ENCODE measurements at places on chromosomes 7 and 10.

DNA sequence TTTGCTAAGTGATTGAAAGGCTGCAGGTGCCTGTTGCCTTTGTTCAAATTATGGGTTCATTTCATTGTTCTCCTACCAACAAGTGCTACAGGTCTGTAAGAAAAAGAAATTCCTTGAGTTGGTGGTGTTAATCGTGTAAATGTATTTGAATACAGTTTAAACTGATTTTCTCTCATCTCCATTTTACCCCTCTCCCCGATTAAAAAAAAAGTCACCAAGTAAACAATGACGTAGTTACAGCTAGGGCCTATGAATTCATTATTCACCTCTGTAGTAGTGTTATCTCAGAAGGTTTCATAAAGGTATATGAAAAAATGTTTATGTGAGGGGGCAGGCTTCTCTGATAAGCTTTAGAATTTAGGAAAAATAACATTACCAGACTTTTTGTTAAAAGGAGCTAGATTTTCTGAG, 1.1 kb downstream of the REEP3 start:
- no peak for DNase-seq

GRCh38 chr10:62911210-62911963, 95.2 kb upstream of the EGR2 start:
- DNase-seq, result no peak

GRCh38 chr7:4707217-4707741, 25.2 kb downstream of the FOXK1 start:
- peak; percentile 59 for DNase-seq

DNA sequence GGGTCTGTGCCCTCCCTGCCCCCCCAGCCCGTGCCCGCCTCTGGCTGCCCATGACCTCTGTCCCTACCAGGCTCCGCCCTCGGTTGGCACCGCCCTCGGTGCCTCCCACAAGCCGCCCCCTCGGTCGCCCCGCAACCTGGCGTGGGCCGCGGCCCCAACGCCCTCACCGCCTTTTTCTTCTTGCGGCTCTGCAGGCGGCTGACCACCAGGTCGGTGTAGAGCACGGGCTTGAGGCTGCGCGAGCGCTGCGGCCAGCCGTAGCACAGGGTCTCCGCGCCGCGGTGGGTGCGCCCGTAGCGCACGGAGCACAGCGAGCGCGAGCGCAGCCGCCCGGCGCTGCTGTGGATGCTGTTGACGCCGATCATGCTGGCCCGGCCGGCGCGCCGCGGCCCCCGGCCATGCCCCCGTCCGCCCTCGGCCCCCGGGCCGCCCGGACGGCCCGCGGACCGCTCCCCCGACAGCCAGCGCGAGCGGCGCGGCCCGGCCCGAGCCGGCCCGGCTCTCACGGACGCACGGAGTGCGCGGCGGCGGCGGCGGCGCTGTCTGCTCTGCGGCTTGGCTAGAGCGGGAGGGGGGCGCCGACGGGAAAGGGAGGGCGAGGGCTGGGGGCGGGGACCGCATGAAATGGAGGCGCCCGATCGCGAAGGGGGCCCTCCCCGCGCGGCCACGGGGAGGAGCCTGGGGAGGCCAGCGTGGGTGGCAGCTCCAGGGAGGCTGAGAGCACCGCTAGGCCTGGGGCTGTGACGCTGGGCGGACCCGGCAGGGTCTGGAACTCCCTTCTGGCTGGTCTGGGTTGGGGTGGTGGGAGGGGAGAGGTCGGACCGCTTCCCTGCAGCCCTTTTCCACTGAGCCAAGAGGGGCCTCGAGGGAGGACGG, 9.6 kb downstream of the PSD start:
- DNase-seq, result no peak

- DNase-seq, result no peak
Measured at GRCh38 chr7:13457790-13458189, 531.7 kb downstream of the ETV1 start.

GRCh38 chr7:129391546-129392171, 42.6 kb upstream of the STRIP2 start:
- DNase-seq, result no peak

DNA sequence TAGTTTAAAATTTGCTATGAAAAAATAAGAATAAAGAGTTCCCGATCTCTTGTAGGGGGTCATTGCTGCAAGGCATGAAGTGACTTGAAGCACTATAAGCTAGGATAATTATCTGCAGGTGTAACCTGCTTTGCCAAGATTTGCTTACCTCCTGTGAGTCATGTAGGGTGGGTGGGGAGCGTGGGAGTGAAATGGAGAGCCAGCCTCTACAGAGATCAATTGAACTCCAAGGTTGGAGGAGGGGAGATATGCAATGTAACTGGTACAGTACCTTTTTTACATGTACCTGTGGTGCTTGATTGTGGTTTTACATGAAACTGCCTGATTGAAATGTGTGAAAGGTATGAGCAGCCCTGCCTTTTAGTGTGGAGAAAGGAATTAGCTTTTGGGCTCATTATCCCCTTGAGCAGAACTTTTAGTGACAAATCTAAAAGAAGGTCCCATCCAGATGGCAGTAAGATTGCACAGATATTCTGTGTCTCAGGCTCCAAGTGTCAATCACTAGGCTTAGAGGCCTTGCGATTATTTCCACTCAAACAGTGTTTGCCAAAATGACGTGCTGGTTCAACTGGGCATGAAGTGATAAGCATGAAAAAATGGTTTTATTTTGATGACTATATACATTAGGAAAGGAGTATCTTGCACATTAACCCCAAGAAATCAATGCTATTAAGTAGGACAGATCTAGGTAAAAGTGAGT, 138.6 kb upstream of the GRB10 start:
- no peak for DNase-seq

- DNase-seq, result peak; percentile 42
Measured at GRCh38 chr7:16421333-16422102, at the start of gene CRPPA. TSS of gene CRPPA (minus strand) at chr7:16421538. CDS start at chr7:16421322, 216 bp downstream.

DNA sequence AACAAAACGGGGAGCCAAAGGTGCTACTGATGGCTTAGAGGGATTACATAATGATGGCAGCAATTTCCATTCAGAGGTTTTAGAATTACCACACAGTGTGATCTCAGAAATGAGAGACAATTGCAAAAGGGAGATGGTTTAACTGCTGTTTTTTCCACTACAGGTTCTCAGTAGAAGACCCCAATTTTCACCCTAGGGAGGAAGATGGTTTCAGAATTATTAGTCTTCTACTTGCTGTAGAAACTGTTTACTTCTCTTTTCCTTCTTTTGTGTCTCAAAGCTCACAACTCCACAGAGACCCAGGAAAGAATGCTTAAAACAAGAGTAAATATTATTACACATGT, 226.5 kb downstream of the INHBA start:
- DNase-seq, result no peak

DNA sequence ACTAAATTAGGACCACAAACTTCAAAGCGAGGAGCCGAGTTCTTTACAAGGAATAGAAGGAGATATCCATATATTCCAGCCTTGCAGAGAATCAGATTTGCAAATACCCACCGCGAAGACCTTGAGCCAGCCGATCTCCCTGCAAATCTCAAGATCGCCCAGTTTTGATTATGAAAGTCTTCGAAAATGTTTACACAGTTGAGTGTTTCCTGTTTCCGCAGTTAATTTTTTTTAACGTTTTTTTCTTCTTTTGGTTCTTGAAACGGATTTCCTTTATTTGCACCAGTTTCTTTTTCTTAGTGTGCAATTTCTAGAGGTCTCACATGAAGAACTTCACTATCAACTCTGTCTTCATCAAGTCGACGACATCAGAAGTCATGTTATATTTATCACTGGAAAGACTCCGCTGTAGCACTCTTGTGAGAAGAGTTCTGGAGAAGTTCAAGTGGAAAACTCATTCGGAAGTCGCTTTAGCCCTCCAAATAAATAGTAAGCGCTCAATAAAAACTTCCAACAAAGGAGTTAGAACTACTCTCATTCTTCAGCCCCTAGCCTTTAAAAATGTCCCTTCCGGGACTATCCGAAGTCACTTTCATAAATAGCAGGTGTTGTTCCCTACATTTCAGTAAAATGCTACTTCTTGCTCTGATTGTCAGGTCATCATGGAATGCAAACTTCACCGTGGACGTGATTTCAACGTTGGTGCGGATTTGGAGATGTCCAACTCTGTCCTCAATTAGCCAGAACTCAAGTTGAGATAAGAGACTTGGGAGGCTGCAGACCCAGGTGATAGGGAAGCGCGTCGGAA, 11.9 kb upstream of the SPAG6 start:
- DNase-seq, result no peak

DNA sequence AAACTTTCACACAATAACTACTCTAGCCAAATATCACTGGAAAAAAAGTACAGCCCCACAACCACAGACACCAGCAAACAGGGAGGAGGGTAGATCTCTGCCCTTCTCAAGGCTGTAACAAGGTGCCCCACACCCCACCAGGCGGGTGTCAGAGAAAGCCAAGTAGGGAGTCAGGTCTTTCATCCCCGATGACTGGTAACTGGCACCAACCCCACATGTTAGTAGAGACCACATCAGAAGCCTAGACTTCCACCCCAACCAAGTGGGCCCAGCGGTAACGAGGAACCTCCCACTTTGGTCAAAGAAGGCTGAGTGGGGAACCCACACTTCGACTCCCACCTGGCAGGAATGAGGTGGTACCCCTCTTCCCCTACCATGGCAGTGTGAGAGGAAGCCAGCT, 16.4 kb upstream of the RUFY2 start:
- no peak for DNase-seq
